ENCODE measurements at places on chromosomes 2 and 18.

GRCh38 chr18:42275949-42276730, 321.1 kb downstream of the PIK3C3 start:
- DNase-seq: no peak

GRCh38 chr2:222709191-222709891, 37.9 kb downstream of the MOGAT1 start:
- peak; percentile 99 for DNase-seq

DNA sequence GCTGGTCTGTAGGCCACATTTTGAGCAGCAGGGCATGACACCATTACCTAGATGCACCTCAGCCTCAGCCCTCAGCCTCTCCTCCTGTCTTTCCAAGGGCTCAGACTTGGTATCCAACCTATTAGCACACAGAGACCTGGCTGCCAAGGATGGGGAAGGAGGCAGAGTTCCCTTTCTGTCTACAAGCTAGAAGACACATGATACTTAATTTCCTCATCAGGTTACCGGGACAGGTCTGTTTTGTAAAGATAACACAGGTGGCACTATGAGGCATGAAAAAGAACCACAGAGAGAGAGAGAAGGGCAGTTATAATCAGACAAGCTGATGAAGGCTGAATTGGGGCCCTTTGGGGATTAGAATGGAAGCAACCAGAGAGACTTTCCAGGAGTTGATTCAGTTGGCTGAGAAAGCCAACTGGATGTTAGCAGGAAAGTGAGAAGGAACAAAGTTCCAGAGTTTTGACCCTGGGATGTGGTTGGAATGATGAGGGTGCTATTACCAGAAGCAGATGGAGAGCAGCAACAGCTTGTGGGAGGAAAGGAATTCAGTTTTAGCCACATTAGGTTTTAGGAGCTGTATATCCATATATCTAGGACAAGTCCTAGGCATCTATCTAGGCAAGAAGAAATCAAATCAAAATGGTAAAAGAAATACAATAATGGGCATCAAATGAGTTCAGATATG, 46.0 kb upstream of the RMND5A start:
- peak; percentile 60 for DNase-seq

DNA sequence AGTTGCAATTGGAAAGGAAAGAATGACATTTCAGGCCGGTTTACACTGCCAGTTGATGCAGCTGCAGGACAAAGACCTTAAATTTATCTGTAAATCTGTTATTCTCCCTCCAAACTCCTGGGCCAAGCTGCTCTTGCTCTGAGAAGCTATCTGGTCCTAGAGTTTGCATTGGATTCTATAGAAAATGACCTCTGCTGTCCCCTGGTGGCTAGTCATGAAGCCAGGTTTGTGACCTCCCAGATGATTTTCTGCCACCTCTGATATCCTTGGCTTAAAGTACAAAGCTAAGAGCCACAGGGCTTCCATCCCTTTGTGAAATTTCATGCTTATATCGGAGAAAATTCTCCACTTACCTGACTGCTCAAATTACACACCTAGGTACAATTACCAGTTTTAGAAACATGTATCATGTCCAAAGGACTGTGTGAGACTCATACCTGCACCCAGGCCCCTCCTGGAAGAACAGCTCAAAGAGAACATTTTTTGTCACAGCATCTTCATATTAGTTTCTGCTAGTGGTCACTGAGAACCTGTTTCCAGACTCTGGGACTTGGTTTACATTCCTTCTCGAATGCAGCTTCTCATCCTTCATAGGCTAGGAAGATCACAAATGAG, 28.9 kb upstream of the IER3IP1 start:
- peak; percentile 51 for DNase-seq

- peak; percentile 76 for DNase-seq
Measured at GRCh38 chr2:218146056-218146455, 20.2 kb downstream of the CXCR2 start.

- DNase-seq: no peak
Measured at GRCh38 chr18:50356036-50356945, 18.6 kb upstream of the SKA1 start.

DNA sequence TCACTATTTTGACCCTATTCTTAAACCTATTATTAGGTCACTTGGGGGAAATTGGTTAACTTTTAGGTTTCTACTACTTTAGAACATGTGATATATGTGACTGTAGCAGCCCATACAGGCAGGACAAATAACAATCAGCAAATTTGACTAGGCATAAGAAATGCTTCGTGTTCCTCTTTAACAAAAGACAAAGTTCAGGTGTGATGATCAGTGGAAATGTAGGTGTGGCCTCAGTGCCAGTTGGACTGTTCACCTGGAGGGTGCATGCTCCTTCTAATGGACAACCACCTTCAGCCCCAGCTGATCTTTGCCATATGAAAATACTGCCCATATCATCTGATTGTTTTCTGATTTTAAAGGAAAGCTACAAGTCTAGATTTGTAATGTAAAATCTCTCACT, 6.4 kb downstream of the PDK1 start:
- no peak for DNase-seq

- no peak for DNase-seq
Measured at GRCh38 chr2:188091220-188091619, 200.5 kb upstream of the GULP1 start.

DNA sequence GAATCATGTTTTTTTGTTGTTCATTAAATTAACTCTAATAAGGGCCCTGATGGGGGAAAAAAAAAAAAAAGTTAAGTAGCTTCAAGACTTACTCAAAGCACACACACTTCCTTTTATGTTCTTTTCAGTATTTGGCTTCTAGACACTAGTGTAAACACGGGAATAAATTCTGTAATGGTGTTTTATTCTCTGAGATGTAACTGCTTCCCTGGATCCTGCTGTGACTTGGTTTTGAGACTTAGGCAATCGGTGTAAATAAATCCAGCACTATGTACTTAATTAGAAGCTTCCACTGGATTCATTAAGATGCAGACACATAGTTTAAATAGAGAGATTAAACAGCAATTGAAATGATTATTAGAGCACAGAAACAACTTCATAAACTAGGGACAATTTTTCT, 26.1 kb upstream of the AP1S3 start:
- no peak for DNase-seq

DNA sequence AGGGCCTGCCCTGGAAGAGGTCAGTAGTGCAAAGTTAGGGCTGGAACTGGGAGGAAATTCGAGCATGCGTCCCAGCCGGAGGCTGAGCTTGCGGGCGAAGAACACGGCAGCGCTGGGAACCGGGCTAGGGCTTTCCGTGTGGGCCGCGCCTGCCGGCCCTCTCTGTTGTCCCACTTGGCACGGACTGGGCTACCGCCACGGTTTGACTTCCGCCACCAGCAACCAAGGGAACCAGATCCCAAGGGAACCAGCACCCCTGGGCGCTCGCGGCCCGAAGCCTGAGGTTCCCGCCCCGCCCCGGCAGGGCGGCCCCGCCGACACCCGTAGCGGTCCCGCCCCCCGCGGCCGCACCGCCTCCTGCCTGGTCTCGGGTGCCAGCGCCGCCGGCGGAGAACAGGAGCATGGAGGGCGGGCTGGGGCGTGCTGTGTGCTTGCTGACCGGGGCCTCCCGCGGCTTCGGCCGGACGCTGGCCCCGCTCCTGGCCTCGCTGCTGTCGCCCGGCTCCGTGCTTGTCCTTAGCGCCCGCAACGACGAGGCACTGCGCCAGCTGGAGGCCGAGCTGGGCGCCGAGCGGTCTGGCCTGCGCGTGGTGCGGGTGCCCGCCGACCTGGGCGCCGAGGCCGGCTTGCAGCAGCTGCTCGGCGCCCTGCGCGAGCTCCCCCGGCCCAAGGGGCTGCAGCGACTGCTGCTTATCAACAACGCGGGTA, at the start of gene SPR:
Gene SPR, plus strand, starts transcription at position 377 of the 708 bp plus-strand sequence. Its CDS starts 25 bp downstream, at position 402.
- DNase-seq: peak; percentile 54

DNA sequence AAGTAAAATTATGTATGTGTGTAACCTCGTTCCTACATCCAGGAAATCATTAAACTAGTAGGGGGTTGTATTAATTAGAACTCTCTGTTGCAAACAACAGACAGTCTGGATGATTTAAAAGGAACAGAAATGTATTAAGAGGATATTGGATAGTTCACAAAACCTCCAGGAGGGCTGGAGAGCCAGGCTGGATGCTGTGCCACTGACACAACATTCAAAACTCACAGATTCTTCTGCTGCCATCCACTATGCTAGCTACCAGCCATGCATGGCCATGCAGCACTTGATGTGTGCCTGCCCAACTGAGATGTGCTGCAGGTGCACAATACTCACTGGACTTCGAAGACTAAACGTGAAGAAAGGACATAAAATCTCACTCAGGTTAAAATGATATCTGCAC, 48.2 kb upstream of the SH3RF3 start:
- DNase-seq: no peak

- DNase-seq: peak; percentile 68
Measured at GRCh38 chr2:229416116-229416694, 145.1 kb upstream of the PID1 start.

DNA sequence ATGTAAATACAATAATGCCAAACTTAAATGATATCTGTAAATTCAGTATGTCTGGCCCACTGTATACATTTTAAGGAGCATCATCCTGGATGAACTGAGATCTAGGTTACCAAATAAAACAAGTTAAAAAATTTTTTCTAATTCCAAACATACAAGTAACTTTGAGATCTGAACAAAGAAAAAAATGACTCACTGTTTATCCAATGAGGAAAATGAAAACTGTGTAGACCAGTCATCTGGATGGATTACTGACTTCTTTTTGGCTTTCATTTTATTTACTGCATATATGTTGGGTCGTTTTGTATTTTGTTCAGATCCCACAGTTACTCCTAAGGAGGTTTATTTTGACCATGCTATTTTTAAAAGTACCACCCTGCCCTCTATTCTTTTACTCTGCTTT, 189.8 kb downstream of the RBM43 start:
- DNase-seq: no peak

- DNase-seq: peak; percentile 37
Measured at GRCh38 chr2:73952499-73953446, 26.1 kb downstream of the DGUOK start.

GRCh38 chr18:75211626-75211952, 992 bp downstream of the TSHZ1 start:
- DNase-seq: no peak

- no peak for DNase-seq
Measured at GRCh38 chr2:65016789-65017188, 27.6 kb downstream of the SLC1A4 start.

DNA sequence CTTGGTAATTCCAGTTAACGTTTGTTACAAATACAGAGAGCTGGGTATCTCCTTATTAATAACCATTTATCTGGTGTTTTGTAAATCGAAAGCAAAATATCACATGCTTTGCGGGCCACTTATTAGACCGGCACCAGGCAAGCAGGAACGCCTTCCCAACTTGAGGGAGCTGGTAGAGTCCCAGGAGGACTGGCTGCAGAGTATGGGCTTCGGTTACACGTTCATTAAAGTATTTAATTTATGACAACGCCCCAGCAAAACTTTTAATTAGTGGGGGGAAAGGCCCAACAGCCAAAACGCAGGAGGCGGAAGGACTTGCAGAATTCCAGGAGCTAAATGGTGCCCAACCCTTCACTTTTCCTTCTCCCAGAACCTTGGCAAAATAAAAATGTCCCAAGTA, 3.7 kb downstream of the SMAD7 start:
- peak; percentile 53 for DNase-seq

DNA sequence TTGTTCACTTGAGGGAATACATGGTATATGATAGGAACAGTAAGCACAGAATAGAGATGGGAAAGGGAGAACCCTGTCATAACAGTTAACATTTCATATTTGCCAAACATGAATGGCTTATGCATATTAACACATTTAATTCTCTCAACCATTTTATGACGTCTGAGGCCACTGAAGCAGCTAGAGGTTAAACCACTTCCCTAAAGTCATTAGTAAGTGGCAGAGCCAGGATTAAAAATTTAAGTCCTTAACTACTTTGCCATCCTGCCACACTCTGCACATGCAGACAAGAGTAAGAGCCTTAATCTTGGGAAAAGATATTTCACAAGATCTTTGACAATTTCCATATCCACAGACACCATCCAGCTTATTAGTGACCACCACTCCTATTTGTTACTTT, 2.1 kb downstream of the LIPT1 start:
- no peak for DNase-seq

DNA sequence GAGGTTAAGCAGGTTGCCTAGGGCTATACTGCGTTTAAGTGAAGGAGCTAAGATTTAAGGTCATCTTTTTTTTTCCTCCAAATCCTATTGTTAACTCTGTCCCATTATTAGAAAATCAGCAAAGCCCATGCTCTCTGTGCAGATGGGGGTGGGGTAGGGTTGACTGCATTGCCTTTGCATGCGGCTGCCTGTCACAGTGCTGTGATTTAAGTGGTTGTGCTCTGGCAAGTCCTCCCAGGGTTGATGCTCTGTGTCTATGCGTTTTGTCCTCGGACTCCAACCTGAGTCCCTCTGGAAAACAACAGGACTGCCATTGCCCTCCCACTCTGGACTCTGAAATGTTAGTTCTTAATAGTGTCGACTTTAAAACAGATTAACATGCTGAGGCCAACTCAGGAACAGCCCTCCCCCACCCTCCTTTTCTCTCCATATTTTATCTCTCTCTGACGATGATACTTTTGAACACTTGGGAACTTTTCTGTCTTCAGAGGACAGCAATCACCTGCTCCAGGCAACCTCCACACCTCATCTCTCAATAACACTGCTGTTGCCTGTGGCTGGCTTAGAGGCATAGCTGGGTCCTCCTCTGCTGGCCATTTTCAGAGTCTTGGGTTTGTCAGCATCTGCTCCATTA, 5.8 kb downstream of the FHOD3 start:
- DNase-seq: no peak

GRCh38 chr2:55618275-55619055, 1.0 kb upstream of the PPP4R3B start:
- DNase-seq: peak; percentile 46

- DNase-seq: no peak
Measured at GRCh38 chr2:25161055-25161781, 7.2 kb downstream of the POMC start.

GRCh38 chr2:175175896-175176295, 5.6 kb downstream of the ATP5MC3 start:
- DNase-seq: no peak

DNA sequence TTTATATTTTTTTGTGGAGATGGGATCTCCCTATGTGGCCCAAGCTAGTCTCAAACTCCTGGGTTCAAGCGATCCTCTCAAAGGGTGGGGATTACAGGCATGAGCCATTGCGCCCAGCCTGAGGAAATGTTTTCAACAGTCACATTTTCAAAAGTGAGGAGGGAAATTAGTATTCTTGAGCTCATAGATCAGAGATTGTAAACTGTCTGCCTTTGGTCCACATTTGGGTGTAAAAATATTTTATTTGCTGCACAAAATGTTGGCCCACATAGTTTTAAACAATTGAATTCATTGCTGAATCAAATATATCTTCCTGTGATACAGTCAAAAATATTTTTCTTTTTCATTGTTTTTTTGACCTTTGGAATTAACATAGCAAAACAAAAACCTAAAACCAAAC, 48.6 kb downstream of the NOP58 start:
- no peak for DNase-seq

GRCh38 chr18:26074246-26074645, 16.2 kb downstream of the SS18 start:
- no peak for DNase-seq

GRCh38 chr18:49162226-49162864, 211.6 kb upstream of the SMAD7 start:
- DNase-seq: no peak

GRCh38 chr2:216500572-216500971, 1.9 kb downstream of the RPL37A start:
- no peak for DNase-seq
